NCI-H2081 treated with DMSO at 0.1 percent for 48 hours (cell line): ENCODE measurements at places on chromosomes 1 and 21.
A peak's percentile ranks its signal among the peaks of the same experiment; 100 is the strongest.

GRCh38 chr1:3155056-3155925 is 86.3 kb downstream of the PRDM16 start:
- no peak for DNase-seq

DNA sequence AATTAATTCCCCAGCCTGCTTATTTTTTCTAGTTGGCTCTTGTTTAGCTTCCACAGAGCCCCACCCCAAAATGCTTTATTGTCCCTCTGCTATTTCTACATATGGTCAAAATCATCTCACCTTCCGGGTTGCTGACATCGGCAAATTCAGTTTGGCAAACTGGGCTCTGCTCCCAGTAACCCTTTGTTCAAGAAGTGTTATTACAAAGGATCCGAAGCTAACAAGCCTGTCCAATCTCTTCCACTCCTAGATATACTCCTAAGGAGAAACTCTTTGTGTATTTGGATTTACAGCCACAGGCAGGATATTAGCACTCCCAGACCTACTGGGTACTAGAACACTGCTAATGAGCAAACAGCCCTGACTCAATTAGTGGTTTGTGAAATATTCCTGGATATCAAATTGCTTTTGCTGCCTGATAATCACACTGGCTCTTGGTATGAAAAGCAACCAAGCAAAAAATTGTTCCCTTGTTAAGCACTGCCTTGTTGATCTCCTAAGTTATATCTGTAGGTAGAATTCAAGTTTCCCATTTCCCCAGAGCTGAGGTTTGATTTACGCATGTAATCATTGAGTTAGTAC is 4.0 kb downstream of the JUN start:
- DNase-seq: peak; percentile 85

DNA sequence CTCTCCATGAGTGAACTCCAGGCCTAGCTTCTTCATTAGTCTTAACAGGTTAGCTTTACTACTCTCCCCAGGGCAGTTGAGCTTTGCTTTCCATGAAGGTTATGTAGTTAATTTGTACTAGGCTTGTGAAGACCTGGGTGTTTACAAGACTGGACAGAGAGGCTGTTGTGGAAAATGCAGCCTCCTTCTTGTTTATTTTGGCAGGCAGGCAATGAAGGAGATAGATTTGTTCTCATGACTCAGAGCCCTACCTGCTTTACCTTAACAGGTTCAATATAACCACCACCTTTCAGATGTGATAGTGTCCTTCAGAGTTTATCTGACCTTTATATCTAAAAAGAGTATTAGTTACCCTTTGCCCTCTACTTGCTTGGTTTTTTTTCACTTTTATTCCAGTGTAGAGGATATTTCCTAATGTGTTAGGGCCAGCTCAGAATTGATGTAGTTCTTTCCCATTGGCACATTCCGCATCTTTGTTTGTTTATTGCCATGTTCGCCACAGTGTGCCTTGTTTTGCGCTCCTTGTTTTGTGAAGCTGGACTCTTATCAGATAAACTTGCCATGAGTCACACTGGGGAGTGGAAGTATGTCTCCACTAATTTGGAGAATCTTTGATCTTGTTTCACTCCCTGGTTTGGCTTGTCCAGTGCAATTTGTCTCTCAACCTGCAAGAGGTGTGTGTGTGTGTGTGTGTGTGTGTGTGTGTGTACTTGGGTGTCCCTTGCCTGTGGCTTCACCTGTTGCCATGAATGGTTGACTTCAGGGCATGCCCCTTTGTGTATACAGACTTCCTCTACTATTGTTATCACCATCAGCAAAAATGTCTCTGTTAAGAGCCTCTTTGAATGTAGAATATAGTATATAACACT is 87.4 kb upstream of the MACF1 start:
- no peak for DNase-seq

GRCh38 chr1:22350924-22351767 is 100.5 kb upstream of the ZBTB40 start:
- no peak for DNase-seq

- no peak for DNase-seq
These were observed 71.0 kb downstream of the SIPA1L2 start for GRCh38 chr1:232558954-232559353.
